Muscle of back (tissue), 13 donors: ENCODE measurements at places on chromosomes 13 and 19. TPM values are rescaled to one million over a fixed set of nuclear protein-coding genes. Genes with fewer than 3 reads are reported as not detected.
A peak's percentile ranks its signal among the peaks of the same experiment; 100 is the strongest.

The ECSIT gene
- polyA plus RNA-seq = 36.8 TPM

The ZNF566 gene
- 10.7 TPM for polyA plus RNA-seq

The PSENEN gene
- 35.7 TPM for polyA plus RNA-seq

- DNase-seq = no peak
Measured at GRCh38 chr19:51333836-51334460, 8.0 kb downstream of the VSIG10L start.

DNA sequence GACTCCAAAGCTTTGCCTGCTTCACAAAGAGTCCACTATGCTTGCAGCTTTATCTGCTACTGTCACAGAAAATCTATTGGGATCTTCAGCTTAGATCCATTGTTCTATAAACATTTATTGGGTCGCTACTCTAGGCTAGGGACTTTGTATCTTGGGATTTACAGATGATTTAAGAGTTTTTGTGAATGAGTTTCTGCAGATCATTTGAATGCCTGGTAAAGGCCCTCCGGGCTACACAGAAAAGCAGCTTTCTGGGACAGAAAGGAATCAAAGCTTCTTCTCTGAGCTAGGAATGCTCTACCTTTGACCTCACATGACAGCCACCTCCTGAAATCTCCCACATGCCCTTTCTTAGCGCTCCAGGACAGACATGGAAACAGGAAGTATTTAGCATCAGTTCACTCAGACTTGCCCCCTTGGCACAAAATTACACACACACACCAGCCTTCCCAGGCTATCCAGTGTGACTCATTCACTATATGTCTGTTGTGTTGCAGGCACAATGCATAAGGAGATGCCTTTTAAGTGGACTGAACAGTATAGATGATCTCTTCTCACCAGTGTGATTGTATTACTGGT is 492.4 kb downstream of the DACH1 start:
- DNase-seq = no peak

GRCh38 chr13:32866921-32867320 is 149.3 kb upstream of the KL start:
- peak; percentile 71 for DNase-seq

DNA sequence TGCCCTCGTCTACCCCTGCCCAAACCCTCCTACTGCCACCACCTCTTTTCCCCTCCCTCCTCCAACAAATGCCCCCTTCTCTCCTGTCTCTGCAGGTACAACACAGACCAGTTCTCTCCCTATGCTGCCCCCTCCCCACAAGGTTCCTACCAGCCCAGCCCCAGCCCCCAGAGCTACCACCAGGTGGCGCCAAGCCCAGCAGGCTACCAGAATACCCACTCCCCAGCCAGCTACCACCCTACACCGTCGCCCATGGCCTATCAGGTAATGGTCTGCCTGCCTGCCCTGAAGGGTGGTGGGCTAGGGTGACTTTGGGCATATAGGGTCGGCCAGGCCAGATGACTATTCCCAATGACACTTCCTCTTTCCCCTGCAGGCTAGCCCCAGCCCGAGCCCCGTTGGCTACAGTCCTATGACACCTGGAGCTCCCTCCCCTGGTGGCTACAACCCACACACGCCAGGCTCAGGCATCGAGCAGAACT is 6.5 kb upstream of the TIMM50 start:
- no peak for DNase-seq

DNA sequence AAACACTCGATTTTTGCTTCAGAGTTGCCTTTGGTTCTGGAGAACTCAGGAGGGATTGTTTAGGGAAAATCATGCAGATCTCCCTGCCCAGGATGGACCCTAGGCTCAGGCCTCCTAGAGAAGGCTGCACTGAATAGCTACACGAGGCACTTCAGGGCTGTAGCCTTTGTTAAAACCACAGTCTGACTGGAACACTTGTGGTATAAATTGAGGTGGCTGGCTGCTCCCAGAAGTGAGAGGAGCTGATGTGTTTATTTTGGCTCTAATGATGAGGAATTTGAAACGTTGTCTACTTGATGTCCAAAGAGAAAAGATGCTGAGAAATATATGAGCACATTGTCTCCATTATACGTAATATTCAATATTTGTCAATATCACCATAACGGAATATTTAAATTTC is 762.1 kb upstream of the ARGLU1 start:
- no peak for DNase-seq

- DNase-seq = no peak
Measured at GRCh38 chr13:114029866-114030625, 56.2 kb upstream of the C13orf46 start.

DNA sequence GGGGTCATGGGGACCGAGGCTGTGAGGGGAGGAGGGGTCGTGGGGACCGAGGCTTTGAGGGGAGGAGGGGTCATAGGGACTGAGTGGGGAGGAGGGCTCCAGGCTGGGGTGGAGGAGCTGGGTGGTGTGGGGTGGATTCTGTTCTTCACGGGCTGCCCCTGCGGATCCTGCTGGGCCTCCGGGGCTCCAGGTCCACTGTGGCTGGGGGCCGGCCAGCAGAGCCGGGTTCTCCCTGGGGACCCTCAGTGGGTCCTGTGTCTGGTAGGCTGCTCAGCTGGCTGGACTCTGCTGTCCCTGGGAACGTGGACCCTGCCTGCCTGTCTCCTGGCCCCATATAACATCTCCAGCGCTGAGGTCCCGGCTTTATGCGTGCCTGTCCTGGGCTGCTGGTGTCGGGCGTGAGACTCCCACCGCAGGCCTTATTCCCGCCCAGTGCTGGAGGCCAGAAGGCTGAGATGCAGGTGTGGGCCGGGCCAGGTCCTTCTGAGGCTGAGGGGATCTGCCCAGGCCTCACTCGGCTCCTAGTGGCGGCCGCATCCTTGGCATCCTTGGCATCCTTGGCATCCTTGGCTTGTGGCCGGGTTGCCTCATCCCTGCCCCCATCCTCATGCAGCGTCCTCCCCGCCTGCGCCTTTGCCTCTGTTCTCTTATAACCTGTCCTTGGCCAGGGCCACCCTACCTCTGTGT is 19.8 kb upstream of the GNA15 start:
- DNase-seq = no peak

DNA sequence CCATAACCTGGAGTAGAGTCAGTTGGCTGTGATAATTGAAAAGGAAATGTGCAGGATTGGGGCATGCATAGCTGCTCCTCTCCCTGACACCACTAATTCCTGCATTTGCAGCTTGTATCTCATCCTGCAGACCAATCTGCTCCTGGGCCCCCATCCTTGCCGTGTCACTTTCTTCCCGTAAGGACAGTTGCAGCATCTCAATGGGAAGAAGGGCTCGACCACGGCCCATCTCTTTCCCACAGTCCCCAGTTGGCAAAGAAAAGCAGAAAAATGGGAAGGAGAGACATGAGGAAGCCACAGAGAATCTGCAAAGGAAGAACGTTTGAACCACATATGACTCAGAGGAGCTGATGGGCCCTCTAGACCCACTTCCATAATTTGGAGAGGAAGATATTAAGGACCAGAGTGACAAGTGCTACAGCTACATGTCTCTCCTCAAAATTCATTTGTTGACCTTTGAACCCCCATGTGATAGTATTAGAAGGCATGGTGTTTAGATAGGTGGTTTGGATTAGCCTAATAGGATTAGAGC is 1.8 kb upstream of the SIGLEC12 start:
- DNase-seq = no peak

DNA sequence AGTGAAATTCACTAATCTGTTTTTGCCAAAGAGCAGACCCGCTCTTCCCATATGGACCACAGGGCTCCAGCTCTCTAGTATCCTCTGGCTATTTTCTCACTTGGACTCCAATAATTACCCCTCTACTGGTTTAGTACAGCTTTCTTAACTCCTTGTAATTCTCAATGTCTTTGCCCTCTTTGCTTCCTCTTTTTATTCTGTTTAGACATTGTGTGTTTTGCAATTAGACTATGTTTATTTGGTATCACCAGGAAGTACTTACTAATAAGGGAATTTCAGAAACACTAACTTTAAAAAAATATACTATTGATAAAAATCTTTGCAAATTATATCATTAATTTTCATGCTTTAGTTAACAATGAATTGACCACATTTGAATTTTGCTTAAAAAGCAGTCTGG is 111.6 kb upstream of the OBI1 start:
- DNase-seq = no peak

- no peak for DNase-seq
Measured at GRCh38 chr19:50952910-50953309, at the start of gene KLK5. Gene KLK5, minus strand, starts transcription at chr19:50953038. Its CDS starts 381 bp downstream, at chr19:50952657.

GRCh38 chr13:59458908-59459579 is 704.7 kb downstream of the DIAPH3 start:
- peak; percentile 45 for DNase-seq

GRCh38 chr13:33349288-33349985 is 63.9 kb upstream of the STARD13 start:
- peak; percentile 72 for DNase-seq
